ENCODE measurements at places on chromosomes 5 and 9. TPM values are rescaled to one million over a fixed set of nuclear protein-coding genes. Genes with fewer than 3 reads are reported as not detected.

DNA sequence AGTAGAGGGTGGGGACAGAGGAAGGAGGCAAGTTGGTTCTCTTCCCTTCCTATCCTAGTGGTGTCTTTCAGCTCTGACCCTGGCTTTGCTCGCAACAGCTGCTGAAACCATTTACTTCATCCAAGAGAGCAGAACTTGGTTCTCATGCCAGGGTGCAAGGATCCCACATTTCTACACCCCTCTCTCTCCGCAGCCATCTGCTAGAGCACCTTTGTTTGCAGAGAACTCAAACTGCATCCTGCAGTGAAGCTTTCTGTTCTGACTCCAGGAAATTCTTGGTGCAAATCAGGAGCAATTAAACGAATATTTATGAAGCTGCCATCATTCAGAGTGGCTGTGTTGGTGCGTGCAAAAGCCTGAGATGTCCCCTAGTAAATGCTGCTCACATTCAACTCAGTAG is 31.9 kb downstream of the NEUROG1 start:
- no peak for DNase-seq

GRCh38 chr5:7261049-7261448 is 134.9 kb upstream of the ADCY2 start:
- peak; percentile 37 for DNase-seq

The ANXA6 gene
- 520 TPM for total RNA-seq

DNA sequence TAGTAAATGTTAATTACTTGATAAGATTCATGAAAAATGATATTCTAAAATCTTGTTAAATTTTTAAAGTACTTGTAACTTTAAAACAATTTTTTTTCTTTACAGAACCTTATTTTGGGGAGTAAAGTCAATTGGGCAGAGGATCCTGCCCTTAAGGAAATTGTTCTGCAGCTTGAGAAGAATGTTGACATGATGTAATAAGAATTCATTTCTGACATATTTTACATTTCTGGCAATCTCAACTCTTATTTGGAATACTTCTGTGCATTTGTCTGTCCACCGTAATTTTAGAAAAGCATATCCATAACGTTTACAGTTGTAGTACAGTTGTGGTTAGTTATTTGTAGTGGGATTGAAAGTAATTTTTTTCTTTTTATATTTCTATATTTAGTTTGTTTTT is 20.2 kb downstream of the CENPH start:
- no peak for DNase-seq

DNA sequence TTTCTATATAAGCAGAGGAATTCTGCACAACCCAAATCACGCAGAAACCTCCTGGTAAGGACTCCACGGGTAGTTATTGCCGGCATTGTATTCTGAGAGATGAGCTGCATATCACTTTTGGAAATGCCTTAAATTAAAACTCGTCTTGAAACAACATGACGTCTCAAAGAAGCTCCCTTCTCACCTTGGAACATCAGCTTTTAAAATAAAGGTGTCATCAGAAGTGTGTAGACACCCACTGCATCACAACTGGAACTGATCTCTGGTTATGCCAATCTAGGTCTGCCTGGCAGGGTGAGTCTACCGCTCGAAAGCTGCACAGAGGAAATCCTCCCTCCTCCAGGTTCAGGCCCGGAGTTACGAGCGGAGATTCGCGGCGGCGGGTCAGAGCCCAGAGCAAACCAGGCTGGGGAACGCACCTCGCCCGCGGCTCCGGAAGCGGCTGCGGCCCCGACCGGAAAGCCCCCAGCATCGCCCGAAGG is 974 bp upstream of the SLC12A2 start:
- DNase-seq: no peak

DNA sequence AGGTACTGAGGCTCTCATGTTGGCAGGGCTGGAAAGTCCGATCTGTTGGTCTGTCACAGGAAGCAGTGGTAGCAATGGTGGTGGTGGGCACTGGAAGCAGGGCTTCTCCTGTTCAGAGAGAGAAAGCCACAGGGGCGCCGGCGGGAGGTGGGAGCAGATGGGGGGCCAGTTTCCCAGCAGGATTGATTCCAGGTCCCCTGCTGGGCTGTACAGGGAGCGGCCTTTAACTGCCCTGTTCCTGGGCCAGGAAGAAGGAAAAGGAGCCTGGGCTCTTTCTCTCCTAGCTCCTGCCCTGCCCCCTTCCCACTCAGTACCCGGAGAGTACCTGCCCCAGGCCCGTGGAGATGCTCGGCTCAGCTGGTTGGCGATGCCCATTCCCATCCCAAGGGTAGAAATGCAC is 2.6 kb upstream of the DAB2IP start:
- DNase-seq: no peak

The IGFBPL1 gene
- 1.2 TPM for total RNA-seq

- DNase-seq: no peak
Observed at GRCh38 chr9:132141344-132141947, 20.4 kb upstream of the NTNG2 start.

GRCh38 chr9:27086818-27087680 is 22.0 kb upstream of the TEK start:
- DNase-seq: no peak

The LPAR1 gene
- 61.5 TPM for total RNA-seq

DNA sequence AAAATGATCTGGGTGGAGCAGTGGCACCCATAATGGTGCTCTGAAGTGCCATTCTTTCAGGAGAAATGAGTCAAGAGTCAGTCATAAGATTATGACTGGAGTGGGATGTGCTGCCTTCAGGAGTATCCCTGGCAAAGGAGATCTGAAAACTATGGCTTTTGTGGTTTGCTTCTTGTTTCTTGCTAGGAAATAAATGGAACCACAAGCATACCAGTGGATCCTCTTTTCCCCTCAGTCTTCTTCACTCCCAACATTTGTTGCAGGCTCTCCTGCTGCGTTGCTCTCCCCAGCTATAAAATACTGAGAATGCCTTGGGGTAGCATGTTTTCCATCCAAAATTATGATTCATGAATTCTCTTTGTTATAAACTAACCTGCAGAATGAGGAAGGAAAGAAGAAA is 199.1 kb downstream of the NNT start:
- DNase-seq: peak; percentile 7

DNA sequence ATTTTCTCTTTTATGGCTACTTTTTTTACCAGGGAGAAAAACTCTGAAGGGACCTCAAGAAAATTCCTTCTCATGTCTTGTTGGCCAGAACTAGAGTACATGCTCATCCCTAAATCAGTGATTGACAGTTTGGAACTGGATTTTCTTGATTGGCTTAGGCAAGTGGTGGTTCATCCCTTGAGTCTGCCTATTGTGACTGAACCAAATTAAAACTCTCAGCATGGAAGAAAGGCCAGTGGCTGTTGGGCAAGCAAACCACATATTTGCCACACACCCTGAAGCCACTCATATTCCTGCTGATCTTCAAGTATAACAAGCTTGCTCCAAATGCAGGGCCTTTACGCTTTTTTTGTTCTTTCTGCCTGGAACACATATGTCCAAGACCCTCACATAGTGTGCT is 7.2 kb upstream of the HOMER1 start:
- no peak for DNase-seq

All from tongue (tissue), 3 donors.